ENCODE measurements at places on chromosomes 11 and 22. TPM values are rescaled to one million over a fixed set of nuclear protein-coding genes. Genes with fewer than 3 reads are reported as not detected.

GRCh38 chr11:126304457-126305075, 706 bp downstream of the DCPS start:
- no peaks in the 10 kb centered on the region for H3K36me3 ChIP-seq
- H3K27ac ChIP-seq = peak overlapping the region; percentile 91
- no peak for DNase-seq
- H3K27me3 ChIP-seq = no peaks in the 10 kb centered on the region
- H3K4me3 ChIP-seq = peak overlapping the region; percentile 52
- H3K4me1 ChIP-seq = no peaks in the 10 kb centered on the region

DNA sequence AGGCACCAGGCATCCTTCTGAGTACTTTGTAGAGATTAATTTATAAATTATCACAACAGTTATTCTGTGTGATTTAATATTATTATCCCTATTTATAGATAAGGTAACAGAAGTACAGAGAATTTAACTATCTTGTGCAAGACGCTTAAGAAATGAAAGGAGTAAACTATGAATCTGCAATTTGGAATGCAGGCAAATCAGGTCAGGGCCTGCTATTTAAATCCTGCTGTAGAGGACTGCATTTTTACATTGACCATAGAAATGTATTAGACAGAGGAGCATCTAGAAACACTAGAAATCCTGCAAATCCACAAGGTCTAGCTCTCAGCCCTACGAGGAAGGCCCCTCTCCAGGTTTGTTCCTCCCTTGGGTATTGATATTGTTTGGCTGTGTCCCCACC, 336.2 kb downstream of the ETS1 start:
- no peaks in the 10 kb centered on the region for H3K36me3 ChIP-seq
- no peaks in the 10 kb centered on the region for H3K4me1 ChIP-seq
- H3K27me3 ChIP-seq = no peaks in the 10 kb centered on the region
- DNase-seq = no peak

DNA sequence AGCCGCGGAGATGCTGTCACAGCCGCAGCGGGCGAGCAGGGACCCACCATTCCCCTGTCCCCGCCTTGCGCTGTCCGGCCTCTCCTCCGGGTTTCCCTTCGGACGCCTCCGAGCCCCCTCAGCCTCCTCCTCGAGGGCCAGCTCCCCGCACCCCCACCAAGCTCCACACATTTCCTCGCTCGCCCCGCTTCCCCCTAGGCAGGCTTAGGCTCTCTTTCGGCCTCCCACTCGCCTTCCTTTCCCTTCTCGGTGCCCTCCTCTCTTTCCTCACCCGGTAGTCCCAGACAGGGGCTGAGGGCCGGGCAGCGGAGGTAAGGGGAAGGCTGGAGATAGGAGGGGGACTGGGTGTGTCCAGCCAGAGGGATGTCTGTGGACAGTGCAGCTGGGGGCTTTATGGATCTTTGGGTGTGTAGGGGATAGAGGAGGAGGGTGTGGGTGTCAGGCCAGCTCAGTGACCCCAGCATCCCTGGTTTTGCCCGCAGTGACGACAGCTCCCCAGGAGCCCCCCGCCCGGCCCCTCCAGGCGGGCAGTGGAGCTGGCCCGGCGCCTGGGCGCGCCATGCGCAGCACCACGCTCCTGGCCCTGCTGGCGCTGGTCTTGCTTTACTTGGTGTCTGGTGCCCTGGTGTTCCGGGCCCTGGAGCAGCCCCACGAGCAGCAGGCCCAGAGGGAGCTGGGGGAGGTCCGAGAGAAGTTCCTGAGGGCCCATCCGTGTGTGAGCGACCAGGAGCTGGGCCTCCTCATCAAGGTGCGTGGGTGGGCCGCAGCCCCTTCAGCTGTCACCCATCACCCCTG, 1.6 kb downstream of the KCNK4 start:
- H3K4me1 ChIP-seq = peaks cover 3% of the 10 kb centered on the region
- H3K36me3 ChIP-seq = no peaks in the 10 kb centered on the region
- H3K27ac ChIP-seq = no peak overlapping the region

DNA sequence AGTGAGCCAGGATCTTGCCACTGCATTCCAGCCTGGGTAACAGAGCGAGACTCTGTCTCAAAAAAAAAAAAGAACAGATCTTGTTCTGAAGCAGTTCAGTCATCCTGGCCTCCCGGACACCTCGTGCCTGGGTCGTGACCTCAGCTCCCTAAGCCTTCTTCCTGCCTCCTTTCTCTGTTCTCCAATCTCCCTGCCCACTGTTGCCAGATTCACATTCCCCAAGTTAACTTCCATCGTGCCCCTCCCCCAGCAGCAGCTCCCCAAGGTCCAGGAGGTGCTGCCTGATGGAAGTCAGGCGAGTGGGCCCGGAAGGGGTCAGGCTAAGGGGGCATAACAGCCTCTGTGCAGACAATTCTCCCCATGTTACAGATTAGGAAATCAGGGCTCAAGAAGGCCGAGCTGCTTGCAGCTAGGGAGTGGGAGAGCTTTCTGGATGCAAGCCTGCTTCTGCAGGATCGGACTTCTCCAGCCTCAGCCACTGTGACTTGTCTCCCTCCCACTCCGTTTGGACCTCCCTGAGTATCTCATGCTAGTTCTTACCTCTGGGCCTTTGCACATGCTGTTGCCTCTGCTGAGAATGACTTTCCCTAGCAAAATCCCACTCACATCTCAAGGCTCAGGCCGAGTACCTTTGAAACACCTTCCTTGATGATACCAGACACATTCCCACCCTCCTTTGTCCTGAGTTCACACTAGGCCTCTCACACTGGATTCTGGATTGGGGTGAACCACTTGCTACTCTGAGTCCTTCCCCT, 14.3 kb upstream of the TMEM184B start:
- H3K27ac ChIP-seq = no peak overlapping the region
- no peak overlapping the region for H3K4me3 ChIP-seq
- H3K27me3 ChIP-seq = no peaks in the 10 kb centered on the region
- H3K4me1 ChIP-seq = no peaks in the 10 kb centered on the region
- no peaks in the 10 kb centered on the region for H3K36me3 ChIP-seq
- no peak for DNase-seq

GRCh38 chr11:76380159-76380976, 564 bp downstream of the THAP12 start:
- H3K27ac ChIP-seq = peak overlapping the region; percentile 77
- DNase-seq = peak; percentile 9
- peak overlapping the region; percentile 87 for H3K4me3 ChIP-seq
- no peaks in the 10 kb centered on the region for H3K4me1 ChIP-seq

Gene NPAS4
- 0.74 TPM for total RNA-seq

Gene OR52N2
- total RNA-seq = not detected

Gene ARHGAP42
- 20.5 TPM for total RNA-seq

Gene OR52E8
- not detected for total RNA-seq

Gene GGT5
- total RNA-seq = 19.2 TPM

Gene CYP2D6
- 0.73 TPM for total RNA-seq

DNA sequence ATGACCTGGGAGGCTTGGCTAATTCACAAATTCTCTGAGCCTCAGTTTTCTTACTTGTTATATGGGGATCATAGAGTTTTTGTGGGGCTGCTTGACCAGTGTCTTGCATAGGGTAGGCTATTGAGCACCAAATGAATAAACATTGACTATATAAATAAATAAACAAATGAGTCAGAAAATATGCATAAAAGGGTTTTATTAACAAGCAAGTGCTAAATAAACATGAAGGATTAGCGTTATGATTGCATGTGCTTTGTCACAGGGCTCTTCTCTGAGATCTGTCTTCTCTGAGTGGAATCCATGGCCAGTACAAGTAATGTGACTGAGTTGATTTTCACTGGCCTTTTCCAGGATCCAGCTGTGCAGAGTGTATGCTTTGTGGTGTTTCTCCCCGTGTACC, at the start of gene OR4B1:
OR4B1 (plus strand) TSS at position 301 of the 400 bp plus-strand sequence; CDS start at position 301, 0 bp downstream.
- no peaks in the 10 kb centered on the region for H3K36me3 ChIP-seq
- no peak within 1 kb of the TSS for H3K4me3 ChIP-seq
- no peaks in the 10 kb centered on the region for H3K4me1 ChIP-seq
- DNase-seq = no peak
- no peak within 1 kb of the TSS for H3K27ac ChIP-seq
- no peaks in the 10 kb centered on the region for H3K27me3 ChIP-seq

- H3K4me3 ChIP-seq = no peak overlapping the region
- no peaks in the 10 kb centered on the region for H3K36me3 ChIP-seq
- peaks cover 3% of the 10 kb centered on the region for H3K27me3 ChIP-seq
- no peak for DNase-seq
- no peak overlapping the region for H3K27ac ChIP-seq
These were observed 272.1 kb downstream of the BRD1 start for GRCh38 chr22:49555526-49555925.

Gene MS4A6E
- 1.4 TPM for total RNA-seq

Gene SCGB1D2
- 40.5 TPM for total RNA-seq

DNA sequence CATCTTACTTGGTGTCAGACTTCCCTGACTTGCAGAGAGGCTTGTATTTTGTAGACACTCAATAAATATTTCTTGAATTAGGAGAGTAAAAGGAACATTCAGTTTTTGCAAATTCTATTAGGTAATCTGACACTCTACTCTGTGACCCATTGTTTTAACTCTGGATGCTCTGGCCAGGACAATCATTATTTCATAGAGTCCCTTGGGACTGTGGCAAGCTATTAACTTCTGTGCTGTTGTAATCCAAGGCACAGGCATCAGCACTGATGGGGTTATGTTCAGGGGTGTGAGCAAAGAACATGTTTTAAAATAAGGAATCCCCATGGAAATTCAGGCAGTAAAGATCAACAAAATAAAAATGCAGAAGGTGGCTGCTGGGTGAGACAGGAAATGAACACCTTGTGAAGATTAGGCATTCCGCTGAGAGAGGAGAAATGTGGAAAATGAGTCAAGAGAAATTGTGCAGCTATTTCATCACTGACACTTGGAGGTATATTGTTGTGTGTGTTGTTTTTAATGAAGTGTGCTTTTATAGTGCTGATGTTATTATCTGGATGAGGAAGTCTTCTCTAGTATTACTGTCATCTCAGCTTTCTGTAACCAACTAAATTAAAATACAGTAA, 175.2 kb downstream of the WNT11 start:
- H3K4me3 ChIP-seq = no peak overlapping the region
- H3K4me1 ChIP-seq = no peaks in the 10 kb centered on the region
- no peaks in the 10 kb centered on the region for H3K27me3 ChIP-seq
- DNase-seq = no peak
- H3K36me3 ChIP-seq = no peaks in the 10 kb centered on the region

DNA sequence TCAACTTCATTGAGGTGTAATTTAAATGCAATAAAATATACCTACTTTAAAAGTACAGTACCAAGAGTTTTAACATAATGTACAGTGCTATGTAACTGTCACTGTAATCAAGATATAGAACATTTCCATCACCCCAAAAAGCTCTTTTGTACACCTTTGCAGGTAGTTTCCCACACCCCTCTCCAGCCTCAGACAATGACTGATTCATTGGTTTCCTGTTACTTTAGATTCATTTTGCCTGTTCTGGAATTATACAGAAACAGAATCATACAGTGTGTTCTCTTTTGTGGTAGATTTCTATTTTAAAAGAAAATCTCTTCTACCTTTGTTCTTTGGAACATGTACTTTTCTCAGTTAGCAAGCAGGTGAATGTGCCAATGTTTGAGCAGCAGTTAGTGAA, 38.2 kb downstream of the SHISA8 start:
- H3K36me3 ChIP-seq = peaks cover 9% of the 10 kb centered on the region
- no peaks in the 10 kb centered on the region for H3K27me3 ChIP-seq
- no peak overlapping the region for H3K4me3 ChIP-seq
- no peaks in the 10 kb centered on the region for H3K4me1 ChIP-seq

GRCh38 chr11:132140056-132140455, 769.6 kb downstream of the NTM start:
- no peak for DNase-seq
- no peak overlapping the region for H3K4me3 ChIP-seq
- H3K27me3 ChIP-seq = no peaks in the 10 kb centered on the region
- H3K27ac ChIP-seq = no peak overlapping the region
- H3K36me3 ChIP-seq = no peaks in the 10 kb centered on the region

DNA sequence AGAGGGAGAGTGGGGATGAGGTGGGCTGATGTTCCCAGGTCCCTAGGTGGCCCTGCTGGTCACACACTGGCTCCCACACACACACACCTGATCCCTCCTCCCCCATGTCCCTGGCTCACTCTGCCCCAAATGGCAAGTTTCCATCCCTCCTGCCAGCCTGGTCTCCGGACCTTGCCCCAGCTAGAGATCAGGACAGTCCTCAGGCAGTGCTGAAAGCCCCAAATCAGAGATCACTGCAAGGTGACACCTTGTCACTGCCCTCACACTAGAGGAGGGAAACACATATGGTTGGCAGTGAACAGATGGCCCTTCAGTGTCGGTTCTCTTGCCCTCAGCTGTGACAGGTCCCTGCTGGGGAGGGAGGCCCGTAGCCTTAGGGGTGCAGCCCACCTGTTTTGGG, 7.6 kb downstream of the TMPRSS5 start:
- no peaks in the 10 kb centered on the region for H3K4me1 ChIP-seq
- no peak for DNase-seq
- no peaks in the 10 kb centered on the region for H3K27me3 ChIP-seq

- no peaks in the 10 kb centered on the region for H3K4me1 ChIP-seq
- H3K36me3 ChIP-seq = no peaks in the 10 kb centered on the region
- H3K4me3 ChIP-seq = no peak overlapping the region
- no peak overlapping the region for H3K27ac ChIP-seq
- DNase-seq = no peak
- no peaks in the 10 kb centered on the region for H3K27me3 ChIP-seq
These were observed 5.2 kb upstream of the CCDC188 start for GRCh38 chr22:20156042-20156389.

DNA sequence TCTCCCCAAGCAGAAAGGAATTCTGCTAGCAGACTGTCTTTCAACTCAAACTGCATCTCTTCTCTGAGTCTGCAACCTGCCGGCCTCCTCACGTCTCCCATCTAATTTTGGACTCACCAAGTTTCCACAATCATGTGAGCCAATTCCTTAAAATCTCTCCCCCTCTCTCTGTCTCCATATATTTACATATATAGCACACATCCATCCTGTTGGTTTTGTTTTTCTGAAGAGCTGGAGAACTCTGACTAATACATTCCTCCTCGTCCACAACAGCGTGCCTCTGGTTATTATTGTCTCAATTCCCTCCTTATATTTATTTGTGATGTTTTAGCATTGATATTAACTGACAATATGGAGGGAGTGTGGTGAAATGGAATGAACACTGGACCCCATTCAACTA, 29.6 kb upstream of the FJX1 start:
- H3K36me3 ChIP-seq = no peaks in the 10 kb centered on the region
- no peak overlapping the region for H3K27ac ChIP-seq
- no peaks in the 10 kb centered on the region for H3K27me3 ChIP-seq

DNA sequence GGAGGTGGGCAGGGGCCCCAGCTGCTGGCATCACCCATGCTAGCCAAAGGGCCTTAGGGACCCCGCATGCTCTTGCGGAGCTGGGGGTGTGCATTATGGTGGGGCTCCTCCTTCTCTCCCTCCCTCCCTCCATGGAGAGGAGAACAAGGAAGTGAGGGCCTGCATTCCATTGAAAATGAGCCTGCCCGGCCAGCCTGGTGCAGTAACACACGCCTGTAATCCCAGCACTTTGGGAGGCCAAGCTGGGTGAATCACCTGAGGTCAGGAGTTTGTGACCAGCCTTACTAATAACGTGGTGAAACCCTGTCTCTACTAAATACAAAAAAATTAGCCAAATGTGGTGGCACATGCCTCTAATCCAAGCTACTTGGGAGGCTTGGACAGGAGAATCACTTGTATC, 22.4 kb downstream of the SNAP29 start:
- no peak overlapping the region for H3K4me3 ChIP-seq
- H3K27me3 ChIP-seq = no peaks in the 10 kb centered on the region

- no peaks in the 10 kb centered on the region for H3K36me3 ChIP-seq
- H3K4me3 ChIP-seq = no peak overlapping the region
- no peak overlapping the region for H3K27ac ChIP-seq
- no peak for DNase-seq
- H3K4me1 ChIP-seq = no peaks in the 10 kb centered on the region
These were observed 41.4 kb upstream of the PCF11 start for GRCh38 chr11:83115551-83115950.

GRCh38 chr11:15794361-15795150, 561.8 kb downstream of the SOX6 start:
- no peak overlapping the region for H3K4me3 ChIP-seq
- DNase-seq = no peak
- H3K4me1 ChIP-seq = no peaks in the 10 kb centered on the region
- no peaks in the 10 kb centered on the region for H3K36me3 ChIP-seq
- H3K27me3 ChIP-seq = no peaks in the 10 kb centered on the region

Gene TNNT3
- total RNA-seq = 8.4 TPM

Gene BATF2
- total RNA-seq = 1.5 TPM

All from prostate gland (tissue), 2 donors.